ENCODE measurements at places on chromosomes 11 and 22.
A peak's percentile ranks its signal among the peaks of the same experiment; 100 is the strongest.

GRCh38 chr22:46902998-46903916, 140.8 kb downstream of the TBC1D22A start:
- DNase-seq = no peak

DNA sequence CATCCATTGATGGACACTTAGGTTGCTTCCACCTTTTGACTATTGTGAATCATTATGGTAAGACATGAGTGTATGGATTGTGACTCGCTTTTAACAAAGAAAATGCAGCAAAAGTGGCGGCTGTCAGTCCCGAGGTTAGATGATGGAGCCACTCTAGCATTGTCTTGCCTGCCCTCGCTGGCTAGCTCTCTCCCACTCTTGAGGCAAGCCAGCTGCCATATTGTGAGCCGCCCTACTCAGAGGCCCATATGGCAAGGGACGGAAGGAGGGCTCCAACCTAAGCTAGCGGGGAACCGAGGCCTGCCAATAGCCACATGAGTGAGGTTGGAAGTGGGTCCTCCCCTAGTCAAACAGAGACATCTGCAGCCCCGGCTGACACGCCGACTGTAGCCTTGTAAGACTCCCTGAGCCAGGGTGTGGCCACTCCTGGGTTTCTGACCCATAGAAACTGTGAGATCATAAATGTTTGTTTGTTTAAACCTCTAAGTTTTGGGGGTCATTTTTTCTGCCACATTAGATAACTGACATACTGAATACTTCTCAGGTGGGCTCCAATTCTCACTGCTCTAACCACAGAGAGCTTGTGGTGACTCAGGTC, 160.2 kb downstream of the LDLRAD3 start:
- DNase-seq = no peak

DNA sequence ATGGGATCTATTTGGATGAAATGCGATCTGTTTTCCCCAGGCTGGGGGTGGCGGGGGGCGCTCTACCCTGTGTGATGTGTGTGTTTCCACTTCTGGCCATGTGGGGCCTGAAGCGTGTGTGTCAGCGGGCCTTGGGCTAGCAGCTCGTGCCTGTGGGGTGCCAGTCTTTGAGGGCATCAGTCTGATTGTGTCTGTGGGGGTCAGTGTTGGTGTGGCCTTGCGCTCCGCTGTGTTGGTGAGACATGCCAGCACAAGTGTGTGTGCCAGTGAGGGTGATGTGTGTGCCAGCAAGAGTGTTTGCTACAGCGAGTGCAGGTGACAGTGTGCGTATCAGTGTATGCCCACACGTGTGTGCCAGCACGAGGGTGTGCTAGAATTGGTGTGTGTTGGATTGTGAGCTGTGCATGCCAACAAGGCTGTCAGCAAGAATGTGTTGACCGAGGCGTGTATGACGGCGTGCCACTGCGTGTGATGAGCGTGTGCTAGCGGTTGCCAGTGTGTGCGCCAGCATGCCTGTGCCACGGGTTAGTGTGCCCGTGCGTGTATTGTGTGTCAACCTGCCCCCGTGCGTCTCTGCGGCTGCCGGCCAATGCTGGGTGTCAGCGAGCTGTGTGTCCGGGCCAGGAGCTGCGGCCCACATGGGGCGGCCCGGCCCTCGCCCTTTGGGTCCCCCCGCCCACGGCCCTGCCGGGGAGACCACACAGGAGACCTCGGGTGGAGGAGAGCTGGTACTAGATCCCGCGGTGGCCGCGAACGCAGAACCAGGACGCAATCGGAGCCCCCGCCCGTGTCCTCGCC, 519 bp downstream of the ARRB1 start:
- peak; percentile 36 for DNase-seq

DNA sequence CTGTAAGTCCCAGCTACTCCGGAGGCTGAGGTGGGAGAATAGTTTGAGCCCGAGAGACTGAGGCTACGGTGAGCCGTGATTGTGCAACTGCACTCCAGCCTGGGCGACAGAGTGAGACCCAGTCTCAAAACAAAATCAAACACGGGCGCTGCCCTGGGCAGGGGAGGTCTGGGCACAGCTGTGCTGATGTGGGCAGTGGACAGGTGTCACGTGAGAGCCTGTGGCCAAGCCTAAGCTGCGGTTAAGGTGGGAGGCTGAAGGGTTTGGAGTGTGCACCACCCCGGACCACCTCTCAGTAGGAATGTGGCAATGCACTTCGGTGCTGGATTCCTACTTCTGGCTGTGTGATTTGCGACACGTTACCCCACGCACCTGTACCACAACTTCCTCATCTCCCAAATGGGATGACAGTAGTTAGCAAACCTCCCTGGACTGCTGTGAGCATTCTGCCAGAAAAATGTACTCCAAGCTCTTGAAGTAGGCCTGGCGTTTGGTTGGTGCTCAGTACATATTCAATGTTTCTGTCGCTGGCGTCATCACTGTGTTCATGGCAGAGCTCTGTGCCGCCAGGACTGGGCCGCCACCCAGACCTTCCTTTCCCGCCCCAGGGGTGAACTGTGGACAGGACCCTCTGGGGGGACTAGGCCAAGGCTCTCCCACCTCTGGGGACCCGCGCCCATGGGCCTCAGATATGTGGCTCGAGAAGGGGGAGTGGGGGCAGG, 807 bp upstream of the ZNF74 start:
- no peak for DNase-seq

- no peak for DNase-seq
Measured at GRCh38 chr22:20434773-20435172, 2.9 kb downstream of the SCARF2 start.

DNA sequence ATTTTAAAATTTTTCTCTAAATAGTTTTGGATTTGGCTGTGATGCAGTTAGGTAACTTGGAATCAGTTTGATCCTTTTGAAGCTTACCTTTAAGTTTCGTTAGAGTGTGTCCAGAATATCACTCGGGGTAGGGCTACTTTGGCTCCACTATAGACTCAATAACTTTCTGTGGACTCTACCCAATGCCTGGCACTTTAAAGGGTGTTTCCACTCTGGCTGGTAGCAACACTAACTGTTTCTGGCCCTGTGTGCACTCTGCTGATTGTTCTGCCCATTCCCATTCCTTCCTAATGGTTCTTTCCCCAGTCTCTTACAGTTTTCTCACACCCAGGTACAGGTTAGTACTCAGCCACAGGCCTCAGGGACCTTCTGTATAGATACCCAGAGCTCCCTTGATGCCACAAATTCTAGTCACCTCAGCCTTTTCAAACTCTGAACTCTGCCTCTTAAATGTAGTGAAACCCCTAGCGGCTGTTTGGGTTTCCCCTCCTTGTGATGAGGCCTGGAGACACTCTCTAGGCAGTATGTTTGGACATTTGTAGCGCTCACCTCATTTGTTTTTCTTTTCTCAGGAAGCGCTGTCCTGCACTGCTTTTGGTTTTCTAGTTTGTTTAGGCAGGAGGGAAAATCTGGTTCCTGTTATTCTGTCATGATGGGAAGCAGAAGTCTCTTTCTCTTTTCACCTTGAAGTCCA, 16.8 kb downstream of the CUL5 start:
- no peak for DNase-seq

DNA sequence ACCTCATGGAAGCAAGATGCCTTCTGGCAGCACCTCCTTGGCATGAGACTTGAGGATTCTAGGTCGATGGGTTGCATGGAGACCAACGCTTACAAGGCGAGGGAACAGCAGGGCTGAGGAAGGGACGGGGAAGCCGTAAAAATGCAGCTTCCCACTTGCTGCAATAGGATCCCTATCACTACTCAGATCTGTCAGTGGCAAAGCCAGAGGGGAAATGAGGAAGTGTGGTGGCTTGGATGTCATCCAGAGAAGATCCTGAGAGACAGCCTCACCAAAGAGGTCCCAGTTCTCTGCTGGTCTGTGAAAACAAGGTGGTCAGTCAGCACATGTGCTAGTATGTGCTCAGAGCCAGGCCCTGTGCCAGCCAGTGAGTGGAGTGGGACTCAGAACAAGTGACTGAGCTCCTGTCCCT, 22.2 kb downstream of the CYB5R2 start:
- no peak for DNase-seq

DNA sequence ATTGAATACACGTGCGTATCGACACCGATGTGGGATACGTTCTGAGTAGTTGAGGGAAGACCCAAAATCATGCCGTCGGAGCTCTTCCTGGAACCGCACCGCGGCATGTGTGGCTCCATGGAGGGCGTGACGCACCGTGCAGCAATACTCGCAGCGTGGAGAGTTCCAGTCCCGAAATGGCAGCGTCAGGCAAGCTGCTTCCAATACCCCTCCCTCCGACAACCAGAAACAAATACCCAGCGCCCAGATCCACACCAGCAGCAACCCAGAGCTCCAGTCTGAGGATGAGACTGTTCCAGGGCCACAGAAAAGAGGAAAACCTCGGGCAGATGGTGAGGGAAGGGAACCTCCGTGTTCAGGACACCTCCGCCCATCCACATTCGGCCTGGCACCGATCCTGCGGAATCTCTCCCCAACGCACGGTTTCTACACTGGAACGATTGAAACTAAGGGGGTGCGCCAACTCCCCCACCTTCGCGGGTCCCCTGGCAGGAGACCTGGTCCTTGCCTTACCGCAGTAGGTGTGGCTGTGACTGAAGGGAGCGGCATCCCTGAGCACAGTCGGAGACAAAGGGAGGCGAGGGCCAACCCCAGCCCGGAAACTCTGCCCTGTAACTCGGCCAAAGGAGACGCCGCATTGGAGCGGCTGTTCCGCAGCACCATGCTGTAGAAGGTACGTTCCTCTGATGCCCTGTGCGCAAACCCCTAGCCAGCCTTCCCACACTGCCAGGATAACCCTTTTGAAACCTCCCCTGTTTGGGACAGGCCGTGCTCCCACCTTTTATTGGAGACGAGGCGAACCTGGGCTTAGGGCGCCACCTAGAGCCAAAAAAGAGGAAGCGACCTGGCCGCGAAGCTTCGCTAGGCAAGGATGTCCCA, 28.2 kb downstream of the DBX1 start:
- DNase-seq = peak; percentile 75

- no peak for DNase-seq
Measured at GRCh38 chr11:83449338-83449913, 163.3 kb upstream of the CCDC90B start.

DNA sequence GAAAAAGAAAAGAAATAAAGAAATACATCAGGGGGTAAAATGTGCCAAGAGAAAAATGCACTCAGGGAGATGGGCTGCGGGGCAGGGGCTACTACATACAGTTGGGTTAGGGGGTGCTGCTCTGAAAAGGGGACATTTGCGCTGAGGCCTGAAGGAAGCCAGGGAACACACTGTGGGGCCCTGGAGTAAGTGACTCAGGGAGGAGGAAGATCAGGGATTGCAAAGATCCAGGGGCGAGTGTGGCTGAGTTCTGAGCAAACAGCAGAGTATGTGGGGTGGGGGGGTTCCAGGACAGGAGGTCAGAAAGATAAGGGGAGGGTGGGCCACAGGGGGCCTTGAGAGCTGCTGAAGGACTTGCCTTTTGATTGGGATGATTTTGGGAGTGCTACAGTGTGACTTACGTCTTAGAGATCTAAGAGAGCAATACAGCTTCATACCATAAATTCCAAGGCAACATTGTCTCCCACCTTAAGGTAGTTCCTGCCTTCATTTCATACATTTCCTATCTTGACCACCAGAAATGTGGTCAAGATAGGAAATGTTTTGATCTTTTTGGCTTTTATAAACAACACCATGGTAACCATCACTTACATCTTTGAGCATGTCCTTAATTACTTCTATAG, 5.8 kb downstream of the A4GALT start:
- DNase-seq = no peak

DNA sequence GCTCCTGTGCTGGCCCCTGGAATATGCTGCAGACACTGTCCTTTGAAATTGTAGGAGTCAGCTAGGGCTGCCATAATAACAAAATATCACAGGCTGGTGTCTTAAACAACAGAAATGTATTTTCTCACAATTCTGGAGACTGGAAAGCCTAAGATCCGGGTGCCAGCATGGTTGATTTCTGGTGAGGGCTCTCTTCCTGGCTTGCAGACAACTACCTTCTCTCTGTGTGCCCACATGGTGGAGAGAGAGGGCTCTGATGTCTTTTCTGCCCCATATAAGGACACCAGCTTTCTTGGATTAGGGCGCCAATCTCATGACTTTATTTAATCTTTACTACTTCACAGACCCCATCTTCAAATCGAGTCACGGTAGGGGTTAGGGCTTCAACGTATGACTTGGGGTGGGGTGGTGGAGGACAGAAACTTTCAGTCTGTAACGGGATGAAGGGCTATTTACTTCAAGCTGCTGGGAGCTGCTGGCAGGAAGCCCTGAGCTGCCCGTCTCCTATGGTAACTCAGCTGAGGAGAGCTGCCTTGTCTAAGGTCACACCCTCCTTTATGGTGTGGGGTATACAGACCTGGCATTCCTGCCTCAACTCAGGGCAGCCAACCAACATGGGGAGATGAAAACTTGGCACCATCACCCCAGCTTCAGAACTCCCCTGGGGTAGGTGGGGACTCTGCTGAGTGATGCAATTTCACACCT, 142.9 kb upstream of the ZBED5 start:
- DNase-seq = no peak

- peak; percentile 56 for DNase-seq
Measured at GRCh38 chr11:17991783-17992433, 20.9 kb downstream of the SERGEF start.

DNA sequence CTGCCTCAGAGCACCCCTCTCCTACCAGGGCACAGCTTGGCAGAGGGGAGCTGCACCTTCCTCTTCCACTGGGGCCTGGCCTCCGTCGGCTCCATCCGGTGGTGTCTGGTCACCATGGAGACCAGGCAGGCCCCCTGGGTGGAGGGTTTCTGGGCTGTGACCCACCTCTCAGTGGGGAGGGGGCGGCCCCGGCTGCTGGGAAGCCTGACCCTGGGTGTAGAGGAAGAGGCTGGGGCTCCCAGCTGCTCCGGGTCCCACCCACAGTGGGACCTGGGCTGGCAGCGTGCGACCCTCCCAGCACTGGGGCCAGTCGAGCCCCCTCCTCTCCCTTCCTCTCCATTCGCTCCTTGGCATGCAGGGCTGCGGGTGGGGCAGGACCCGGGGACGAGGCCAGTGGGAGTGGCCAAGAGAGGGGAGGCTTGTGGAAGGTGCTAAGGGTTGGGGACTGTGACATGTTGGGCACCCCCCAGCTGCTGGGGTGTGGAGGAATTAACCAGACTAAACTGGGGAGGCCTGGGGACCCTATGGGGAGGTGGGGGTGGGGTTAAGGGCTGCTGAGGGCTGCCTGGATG, 46.8 kb downstream of the BRSK2 start:
- DNase-seq = no peak

GRCh38 chr11:131109257-131109656, 193.0 kb upstream of the SNX19 start:
- DNase-seq = peak; percentile 62

- DNase-seq = no peak
Measured at GRCh38 chr11:24514219-24514594, 17.4 kb downstream of the LUZP2 start.

DNA sequence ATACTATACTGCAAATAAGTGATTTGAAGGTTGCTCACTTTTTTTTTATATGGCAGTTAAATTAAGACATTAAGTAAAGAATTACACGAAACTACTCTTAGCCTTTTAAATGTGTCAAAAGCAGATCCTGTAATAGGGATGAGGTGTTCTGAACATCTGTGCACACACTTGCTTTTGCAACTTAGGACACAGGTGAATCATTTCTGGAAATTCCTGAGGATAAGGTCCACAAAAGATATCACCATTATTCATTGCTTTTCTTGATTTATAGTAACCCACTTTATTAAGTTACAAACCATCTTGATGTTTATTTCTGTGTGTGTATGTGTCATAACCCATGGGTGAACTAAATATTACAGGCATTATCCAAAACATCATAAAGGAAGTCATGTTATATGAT, 55.9 kb downstream of the SLC5A12 start:
- no peak for DNase-seq

- DNase-seq = no peak
Measured at GRCh38 chr22:24986816-24987215, 34.3 kb downstream of the KIAA1671 start.

GRCh38 chr22:43827003-43827735, 15.1 kb upstream of the EFCAB6 start:
- DNase-seq = no peak
